ENCODE measurements at places on chromosomes 6 and 20.

DNA sequence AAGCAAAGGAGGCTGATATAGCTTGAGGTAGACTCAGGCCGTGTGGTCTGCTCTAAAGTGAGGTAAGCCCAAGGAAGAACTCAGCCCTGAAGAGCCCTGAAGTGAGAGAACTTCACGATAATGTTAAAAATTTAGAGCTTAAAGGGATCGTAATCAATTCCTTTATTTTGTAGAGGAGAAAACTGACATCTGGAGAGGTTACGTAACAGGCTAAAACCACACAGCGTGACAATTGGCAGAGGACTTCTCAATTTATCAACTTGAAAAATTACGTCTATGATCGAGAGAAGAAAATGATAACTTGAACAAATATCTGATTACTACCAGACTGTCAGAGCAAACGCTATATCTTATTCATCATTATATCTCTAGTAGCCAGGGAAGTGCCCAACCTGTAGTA lies 121.8 kb upstream of the FOXO3 start:
- no peak for DNase-seq

- DNase-seq, result no peak
These were observed 104.7 kb downstream of the JARID2 start for GRCh38 chr6:15350386-15351083.

DNA sequence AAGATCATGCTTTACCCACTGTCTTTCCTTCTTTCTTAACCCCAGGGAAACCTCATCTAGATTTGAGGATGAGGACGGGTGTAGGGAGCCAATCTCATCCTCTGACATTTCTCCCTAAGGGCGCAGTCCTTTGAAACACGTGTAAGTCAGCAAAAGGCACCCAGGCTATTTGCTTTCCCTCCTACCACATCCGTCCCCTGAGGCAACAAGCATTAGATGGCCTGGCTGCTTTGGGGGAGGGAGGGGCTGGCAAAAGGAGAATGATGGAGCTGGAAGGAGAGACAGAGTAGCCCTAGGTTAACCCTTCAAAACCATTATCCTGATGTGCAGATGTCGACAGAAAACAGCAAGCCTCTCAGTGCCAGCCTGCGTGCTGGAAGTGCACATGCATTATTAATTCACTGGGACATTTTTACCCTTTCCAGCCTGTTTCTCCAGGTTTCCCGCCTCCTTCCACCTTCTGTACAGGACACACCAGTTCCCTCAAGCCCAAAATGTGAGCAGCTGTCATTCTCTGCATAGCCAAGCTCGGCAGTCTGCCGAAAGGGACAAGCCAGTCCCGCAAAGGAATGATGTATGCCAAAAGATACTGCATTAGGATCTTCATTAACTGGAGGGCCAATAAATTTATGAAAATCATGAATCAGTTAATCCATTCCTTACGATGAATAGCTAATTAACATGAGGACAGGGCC lies 547.2 kb downstream of the CD83 start:
- no peak for DNase-seq

DNA sequence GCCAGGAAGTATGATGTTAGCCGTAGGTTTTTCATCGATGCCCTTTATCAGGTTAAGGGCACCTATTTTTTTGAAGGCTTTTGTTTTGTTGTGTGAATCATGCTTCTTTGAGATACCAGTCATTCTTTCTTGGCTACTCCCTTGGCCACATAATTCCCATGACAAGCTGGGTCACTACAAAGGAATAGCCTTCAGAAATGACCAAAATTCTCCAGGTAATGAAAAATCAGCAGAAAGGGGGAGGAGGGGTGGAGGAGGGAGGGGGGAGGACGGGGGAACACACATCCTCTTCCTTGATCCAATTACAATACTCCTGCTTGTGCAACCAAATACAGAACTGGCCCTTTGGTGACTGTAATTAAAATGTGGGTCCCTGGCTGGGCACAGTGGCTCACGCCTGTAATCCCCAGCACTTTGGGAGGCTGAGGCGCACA lies 21.7 kb upstream of the TGM2 start:
- DNase-seq, result no peak

DNA sequence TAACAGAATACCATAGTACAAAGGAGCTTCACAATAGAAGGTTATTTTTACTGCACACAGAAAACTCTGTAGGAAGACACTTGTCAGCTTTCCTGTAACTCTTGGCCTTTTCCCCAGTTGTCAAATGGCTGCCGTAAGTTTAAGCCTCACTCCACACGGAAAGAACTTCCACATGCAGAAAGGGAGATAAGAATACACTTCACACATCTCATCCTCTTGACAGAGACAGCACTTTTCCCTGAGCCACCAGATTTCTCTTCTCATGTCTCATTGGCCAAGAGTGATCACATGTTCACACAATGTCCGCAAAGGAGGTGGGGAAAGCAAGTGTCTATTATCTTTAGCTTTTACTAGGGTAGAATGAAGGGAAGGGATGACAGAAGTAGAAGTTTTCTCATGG lies 540.7 kb downstream of the HAO1 start:
- DNase-seq, result no peak

- no peak for DNase-seq
These were observed 48.5 kb downstream of the RPF2 start for GRCh38 chr6:111030008-111031007.

GRCh38 chr6:154991207-154991606 lies 3.9 kb upstream of the TIAM2 start:
- DNase-seq, result no peak

- no peak for DNase-seq
These were observed 184.2 kb upstream of the SPTLC3 start for GRCh38 chr20:12824328-12825225.

DNA sequence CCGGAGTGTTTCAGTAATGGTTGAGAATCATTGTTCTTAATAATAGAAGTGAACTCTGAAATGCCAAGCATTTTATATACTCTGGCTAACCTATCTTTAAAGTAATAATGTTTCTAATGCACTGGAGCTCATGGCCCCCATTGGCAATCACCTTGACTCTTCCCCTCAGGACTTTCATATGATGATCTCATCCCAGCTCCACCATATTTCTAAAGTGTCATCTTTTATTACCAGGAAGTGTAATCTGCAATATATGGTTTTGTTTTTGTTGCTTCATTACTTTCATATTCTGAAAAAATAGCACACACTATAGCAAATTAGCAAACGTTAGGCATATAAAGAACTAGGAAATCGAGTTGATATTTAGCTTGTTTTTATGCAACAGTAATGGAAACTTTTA lies 60.3 kb downstream of the TULP4 start:
- DNase-seq, result no peak
